ENCODE measurements at places on chromosomes 1 and 21. TPM values are rescaled to one million over a fixed set of nuclear protein-coding genes. Genes with fewer than 3 reads are reported as not detected.

DNA sequence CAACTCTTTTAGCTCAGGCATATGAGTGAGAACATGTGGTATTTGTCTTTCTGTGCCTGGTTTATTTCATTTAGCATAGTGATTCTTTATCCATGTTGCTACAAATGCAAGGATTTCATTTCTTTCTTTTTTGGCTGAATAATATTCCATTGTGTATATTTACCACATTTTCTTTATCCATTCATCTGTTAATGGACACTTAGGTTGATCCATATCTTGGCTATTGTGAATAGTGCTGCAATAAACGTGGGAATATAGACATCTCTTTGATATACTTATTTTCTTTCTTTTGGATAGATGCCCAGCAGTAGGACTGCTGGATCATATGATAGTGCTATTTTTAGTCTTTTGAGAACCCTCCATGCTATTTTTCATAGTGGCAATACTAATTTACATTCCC lies 30.8 kb downstream of the ASB17 start:
- H3K27me3 ChIP-seq = no peaks in the 10 kb centered on the region
- DNase-seq = no peak
- no peaks in the 10 kb centered on the region for H3K4me1 ChIP-seq
- no peak overlapping the region for H3K4me3 ChIP-seq
- no peak overlapping the region for H3K27ac ChIP-seq

DNA sequence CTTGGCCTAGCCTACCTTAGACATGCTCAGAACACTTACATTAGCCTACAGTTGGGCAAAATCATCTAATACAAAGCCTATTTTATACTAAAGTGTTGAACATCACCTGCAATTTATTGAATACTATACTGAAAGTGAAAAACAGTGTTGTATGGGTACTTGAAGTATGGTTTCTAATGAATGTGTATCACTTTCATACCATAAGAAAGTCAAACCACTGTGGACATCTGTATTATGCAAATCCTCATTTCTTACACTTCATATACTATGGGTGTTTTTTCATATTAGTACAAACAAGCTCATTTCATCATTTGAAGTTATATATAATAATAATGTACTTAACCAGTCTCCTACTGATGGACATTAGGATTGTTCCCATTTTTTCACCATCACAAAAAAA lies 41.2 kb downstream of the TDRD5 start:
- DNase-seq = no peak
- no peaks in the 10 kb centered on the region for H3K4me1 ChIP-seq
- H3K4me3 ChIP-seq = no peak overlapping the region
- H3K27me3 ChIP-seq = no peaks in the 10 kb centered on the region
- H3K27ac ChIP-seq = no peak overlapping the region
- no peaks in the 10 kb centered on the region for H3K36me3 ChIP-seq

Gene OR2G6
- total RNA-seq = not detected

DNA sequence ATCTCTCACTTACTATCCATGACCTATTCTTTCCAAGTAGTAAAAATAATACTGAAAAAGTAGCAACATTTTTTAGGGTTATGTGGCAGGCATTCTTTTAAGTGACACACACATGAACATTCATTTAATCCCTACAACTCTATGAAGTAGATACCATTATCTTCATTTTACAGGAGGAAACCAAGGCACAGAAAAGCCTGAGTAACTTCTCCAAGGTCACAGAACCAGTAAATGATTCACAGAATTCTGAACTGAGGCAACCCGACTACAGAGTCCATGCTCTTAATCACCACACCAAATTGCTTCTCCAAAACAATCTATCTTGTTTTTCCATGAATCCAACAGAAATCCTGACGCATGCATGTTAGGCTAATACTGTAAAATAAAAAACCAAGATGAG lies 17.5 kb downstream of the FUBP1 start:
- H3K4me1 ChIP-seq = peaks cover 16% of the 10 kb centered on the region
- H3K36me3 ChIP-seq = peaks cover 33% of the 10 kb centered on the region
- H3K27ac ChIP-seq = no peak overlapping the region
- no peaks in the 10 kb centered on the region for H3K27me3 ChIP-seq

- no peak overlapping the region for H3K27ac ChIP-seq
- H3K4me1 ChIP-seq = peaks cover 15% of the 10 kb centered on the region
- no peaks in the 10 kb centered on the region for H3K27me3 ChIP-seq
- no peaks in the 10 kb centered on the region for H3K36me3 ChIP-seq
- no peak overlapping the region for H3K4me3 ChIP-seq
Observed at GRCh38 chr1:224054012-224054411, 59.9 kb upstream of the FBXO28 start.

GRCh38 chr1:232667778-232668165 lies 37.8 kb upstream of the SIPA1L2 start:
- no peak overlapping the region for H3K4me3 ChIP-seq
- H3K27me3 ChIP-seq = no peaks in the 10 kb centered on the region
- DNase-seq = no peak
- H3K36me3 ChIP-seq = no peaks in the 10 kb centered on the region
- no peak overlapping the region for H3K27ac ChIP-seq

DNA sequence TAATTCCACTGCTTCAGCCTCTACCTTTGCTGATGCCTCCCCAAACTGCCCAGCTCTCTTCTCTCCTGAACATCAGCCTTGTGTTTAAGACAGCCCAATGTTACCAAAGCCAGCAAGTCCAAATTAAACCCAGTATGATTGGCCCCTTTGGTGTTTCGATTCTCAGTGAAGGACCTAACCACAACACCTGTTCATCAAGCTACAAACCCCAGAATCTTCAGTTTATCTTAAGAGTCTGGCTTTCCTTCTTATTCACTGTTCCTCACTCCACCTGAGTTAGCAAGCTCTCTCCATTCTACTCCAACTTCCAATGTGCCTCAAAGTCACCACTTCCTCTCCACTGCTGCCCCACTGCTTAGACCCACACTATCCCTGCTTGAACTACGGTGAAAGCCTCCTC lies 25.5 kb upstream of the ITPKB start:
- peaks cover 35% of the 10 kb centered on the region for H3K27me3 ChIP-seq
- H3K27ac ChIP-seq = no peak overlapping the region
- no peak for DNase-seq
- H3K36me3 ChIP-seq = no peaks in the 10 kb centered on the region
- no peaks in the 10 kb centered on the region for H3K4me1 ChIP-seq
- no peak overlapping the region for H3K4me3 ChIP-seq

DNA sequence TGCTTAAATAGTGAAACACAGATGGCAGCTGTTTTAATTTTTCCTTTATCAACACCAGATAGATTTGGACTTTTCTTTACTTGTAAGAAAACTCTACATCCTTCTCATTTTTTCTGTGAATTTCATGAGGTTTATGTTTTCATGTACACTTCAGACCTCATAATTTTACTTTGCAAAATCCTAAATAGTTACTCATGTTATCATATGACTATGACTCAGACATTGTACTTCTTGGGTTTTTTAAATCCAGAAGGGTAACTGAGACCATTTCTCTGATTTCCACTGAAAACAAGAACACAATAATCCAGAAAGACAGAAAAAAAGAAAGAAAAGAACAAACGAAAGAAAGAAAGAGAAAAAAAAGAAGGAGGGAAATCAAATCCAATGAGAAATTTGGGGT lies 1021.6 kb downstream of the NCAM2 start:
- H3K36me3 ChIP-seq = no peaks in the 10 kb centered on the region
- DNase-seq = no peak
- H3K4me3 ChIP-seq = no peak overlapping the region
- no peaks in the 10 kb centered on the region for H3K27me3 ChIP-seq

DNA sequence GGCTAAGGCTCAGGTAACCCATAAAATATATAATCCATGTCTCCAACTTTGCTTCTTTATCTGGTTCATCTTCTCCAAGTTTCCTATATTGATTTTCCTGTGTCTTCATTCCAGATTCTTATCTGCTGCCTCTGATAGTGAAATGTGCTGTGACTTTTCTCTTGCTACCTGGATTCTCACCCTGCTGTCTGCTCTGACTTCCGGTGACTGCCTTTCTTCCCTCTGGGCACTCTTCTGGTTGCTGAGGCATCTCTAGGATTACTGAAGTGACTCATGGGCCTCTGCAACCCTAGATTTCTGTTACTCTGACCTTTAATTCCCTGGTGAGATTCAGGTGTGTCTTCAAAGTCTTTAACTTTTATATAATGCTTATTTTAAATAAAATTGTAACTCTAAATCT lies 46.9 kb downstream of the GIPC2 start:
- peaks cover 12% of the 10 kb centered on the region for H3K4me1 ChIP-seq
- H3K36me3 ChIP-seq = no peaks in the 10 kb centered on the region
- H3K27me3 ChIP-seq = no peaks in the 10 kb centered on the region
- H3K27ac ChIP-seq = no peak overlapping the region
- H3K4me3 ChIP-seq = no peak overlapping the region
- no peak for DNase-seq

DNA sequence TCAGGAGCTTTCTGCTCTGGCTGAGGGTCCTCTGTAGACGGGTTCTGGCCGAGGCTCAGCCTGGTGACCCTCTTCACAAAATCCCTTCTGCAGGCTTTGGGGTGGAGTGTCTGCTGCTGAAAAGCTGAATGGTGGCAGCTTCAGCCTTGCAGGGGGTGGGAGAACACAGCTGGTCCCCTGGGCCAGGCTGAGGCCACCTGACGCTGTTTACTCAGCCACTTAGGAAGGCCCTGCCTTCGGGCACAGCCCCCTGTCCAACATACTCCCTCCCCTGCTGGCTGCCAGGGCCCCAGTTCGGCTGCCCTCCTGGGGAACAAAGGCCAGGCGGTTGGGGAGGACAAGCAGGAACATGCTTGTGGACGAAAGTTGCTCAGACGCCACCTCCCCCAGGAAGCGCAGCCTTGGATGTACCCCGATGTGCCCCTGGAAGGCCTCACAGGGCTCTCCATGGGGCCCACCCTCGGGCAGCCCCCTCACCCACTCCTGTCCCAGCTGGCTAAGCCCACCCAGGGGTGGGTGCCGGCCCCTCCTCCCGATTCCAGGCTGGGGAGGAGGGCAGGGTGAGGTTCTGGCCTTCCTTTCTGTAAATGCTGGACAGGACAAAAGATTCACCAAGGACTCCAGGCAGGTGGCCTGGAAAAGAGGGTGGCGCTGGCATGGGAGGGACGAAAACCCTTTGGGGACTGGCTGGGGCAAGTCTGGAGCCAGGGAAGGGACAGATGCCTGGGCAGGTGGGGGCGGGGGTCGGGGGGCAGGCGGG lies at the start of gene ANKRD65:
Gene ANKRD65, minus strand, starts transcription at position 130 of the 760 bp plus-strand sequence. CDS start 271 bp downstream, outside the sequence.
- peak within 1 kb of the TSS; percentile 85 for H3K27ac ChIP-seq
- H3K27me3 ChIP-seq = no peaks in the 10 kb centered on the region
- peaks cover 66% of the 10 kb centered on the region for H3K4me1 ChIP-seq
- DNase-seq = peak; percentile 74
- no peaks in the 10 kb centered on the region for H3K36me3 ChIP-seq

Gene GBP7
- not detected for total RNA-seq

GRCh38 chr1:150582371-150582770 lies 3.0 kb upstream of the MCL1 start:
- no peak overlapping the region for H3K4me3 ChIP-seq
- H3K27me3 ChIP-seq = no peaks in the 10 kb centered on the region
- H3K27ac ChIP-seq = no peak overlapping the region
- H3K36me3 ChIP-seq = peaks cover 8% of the 10 kb centered on the region
- DNase-seq = no peak

Gene FAM110D
- total RNA-seq = not detected

GRCh38 chr1:84426376-84426775 lies 28.1 kb downstream of the DNASE2B start:
- H3K4me3 ChIP-seq = no peak overlapping the region
- no peaks in the 10 kb centered on the region for H3K27me3 ChIP-seq
- no peak overlapping the region for H3K27ac ChIP-seq
- H3K36me3 ChIP-seq = no peaks in the 10 kb centered on the region
- no peaks in the 10 kb centered on the region for H3K4me1 ChIP-seq

- DNase-seq = no peak
- H3K4me1 ChIP-seq = peaks cover 43% of the 10 kb centered on the region
- no peaks in the 10 kb centered on the region for H3K27me3 ChIP-seq
- no peak overlapping the region for H3K27ac ChIP-seq
Observed at GRCh38 chr1:31924839-31925238, 13.3 kb downstream of the PTP4A2 start.

DNA sequence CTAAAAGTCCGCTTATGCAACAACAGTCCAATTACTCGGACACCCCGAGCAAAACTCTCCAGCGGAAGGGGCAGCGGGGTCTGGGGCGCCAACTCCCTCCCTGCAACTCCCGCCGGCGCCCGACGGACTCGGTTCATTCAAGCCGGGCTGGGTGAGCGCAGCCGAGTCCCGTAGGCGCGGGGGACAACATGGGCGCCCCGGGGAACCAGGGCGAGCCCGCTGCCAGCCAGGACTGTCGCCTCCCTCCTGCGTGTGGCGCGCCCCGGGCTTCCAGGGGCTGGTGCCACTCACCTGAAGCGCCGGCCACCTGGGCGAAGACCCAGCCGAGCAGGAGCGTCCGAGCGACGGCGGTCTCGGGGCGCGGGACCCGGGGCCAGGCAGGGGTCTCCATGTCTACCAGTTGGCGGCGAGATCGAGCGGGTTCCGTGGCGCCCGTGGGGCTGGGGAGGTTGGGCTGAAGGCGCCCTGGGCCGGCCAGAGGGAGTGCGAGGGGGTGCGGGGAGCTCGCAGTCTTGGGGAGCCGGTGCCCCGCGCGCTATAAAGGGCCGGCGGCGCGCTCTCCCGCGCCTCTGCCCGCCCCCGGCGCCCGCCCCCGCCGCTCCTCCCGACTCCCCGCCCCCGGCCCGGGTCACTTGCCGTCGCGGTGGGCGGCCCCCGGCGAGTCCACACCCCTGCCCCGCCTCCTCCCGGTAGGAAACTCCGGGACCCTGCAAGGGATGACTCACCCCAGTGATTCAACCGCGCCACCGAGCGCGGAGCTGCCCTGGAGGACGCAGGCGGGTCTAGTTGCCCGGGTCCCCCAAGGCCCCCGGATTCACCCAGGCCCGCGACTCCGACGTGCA lies at the start of gene F3:
Gene F3, minus strand, starts transcription at position 514 of the 842 bp plus-strand sequence. Its CDS starts 123 bp downstream, at position 391.
- peak within 1 kb of the TSS; percentile 70 for H3K27ac ChIP-seq
- no peaks in the 10 kb centered on the region for H3K27me3 ChIP-seq
- H3K36me3 ChIP-seq = no peaks in the 10 kb centered on the region
- H3K4me1 ChIP-seq = peaks cover 66% of the 10 kb centered on the region
- H3K4me3 ChIP-seq = peak within 1 kb of the TSS; percentile 84

DNA sequence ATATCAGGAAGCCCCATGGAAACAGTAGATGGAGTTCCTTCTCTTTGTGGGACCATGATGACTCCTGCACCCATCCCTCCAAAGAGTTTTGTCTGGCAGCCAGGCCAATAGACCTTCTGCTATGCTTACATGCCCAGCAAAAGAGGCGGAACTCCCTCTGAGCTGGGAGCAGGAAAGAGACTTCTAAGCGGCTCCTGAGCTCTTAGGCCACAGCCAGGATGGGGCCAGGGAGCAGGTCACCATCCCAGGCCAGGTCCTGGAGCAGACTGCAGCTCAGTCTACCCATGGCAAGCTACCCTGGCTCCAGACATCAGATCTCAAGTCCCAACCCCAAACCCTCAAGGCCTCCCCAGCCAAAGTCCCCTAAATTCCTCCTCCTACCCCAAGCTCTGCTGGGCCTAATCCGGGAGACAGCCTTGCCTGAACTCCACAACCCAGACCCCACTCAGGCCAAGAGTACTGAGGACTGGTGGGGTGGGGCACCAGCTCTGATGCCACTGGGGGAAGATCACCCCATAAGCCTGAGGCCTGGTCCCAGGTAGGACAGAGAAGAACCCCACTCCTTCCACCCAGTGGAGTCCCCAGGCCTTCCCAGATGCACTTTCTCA lies 387.9 kb downstream of the MATN1 start:
- no peaks in the 10 kb centered on the region for H3K4me1 ChIP-seq
- DNase-seq = no peak
- no peak overlapping the region for H3K27ac ChIP-seq
- no peaks in the 10 kb centered on the region for H3K27me3 ChIP-seq

Data from HepG2 (cell line).